A172 (cell line): ENCODE measurements at places on chromosomes 6 and 20.

- no peak for DNase-seq
Observed at GRCh38 chr6:37005061-37005810, at the start of gene FGD2. Gene FGD2 (plus strand): TSS chr6:37005655. CDS start chr6:37005818, 163 bp downstream.

- no peak for DNase-seq
Observed at GRCh38 chr20:14385176-14385740, 47.8 kb upstream of the FLRT3 start.

DNA sequence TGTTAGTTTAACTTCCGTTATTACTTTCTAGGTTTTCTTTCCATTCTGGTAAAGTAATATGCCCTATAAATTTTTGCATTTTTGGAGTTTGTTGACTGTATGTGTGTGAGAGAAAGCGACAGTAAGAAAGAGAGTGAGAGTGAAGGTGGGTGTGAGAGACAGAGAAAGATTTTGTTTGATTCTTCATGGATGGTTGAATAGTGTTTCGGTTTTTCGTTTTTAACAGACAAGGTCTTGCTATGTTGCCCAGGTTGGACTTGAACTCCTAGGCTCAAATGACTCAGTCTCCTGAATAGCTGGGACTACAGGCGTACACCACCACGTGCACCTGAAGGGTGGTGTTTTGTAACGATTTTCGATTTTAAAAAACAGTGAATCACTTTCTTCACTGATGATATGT is 329.1 kb upstream of the RUNX2 start:
- no peak for DNase-seq

- no peak for DNase-seq
Observed at GRCh38 chr6:15147827-15148226, 98.0 kb upstream of the JARID2 start.

DNA sequence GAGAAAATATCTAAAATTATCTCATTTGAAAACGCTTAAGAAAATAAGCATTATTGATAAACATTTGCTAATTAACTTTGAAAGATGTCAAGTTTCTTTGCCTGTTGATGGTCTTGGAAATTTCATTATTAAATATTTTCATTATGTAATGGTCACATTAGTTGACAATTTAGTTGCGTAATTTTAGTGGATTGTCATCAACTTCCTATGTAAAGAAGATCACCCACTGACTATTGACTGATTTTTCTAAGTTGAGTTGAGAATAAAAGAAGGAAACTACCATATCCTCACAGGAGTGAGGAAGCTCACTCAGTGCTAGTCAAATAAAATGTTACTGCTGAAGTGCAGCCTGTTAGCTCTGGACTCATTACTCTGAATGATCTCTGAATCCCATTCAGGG is 79.9 kb upstream of the LY86 start:
- no peak for DNase-seq

DNA sequence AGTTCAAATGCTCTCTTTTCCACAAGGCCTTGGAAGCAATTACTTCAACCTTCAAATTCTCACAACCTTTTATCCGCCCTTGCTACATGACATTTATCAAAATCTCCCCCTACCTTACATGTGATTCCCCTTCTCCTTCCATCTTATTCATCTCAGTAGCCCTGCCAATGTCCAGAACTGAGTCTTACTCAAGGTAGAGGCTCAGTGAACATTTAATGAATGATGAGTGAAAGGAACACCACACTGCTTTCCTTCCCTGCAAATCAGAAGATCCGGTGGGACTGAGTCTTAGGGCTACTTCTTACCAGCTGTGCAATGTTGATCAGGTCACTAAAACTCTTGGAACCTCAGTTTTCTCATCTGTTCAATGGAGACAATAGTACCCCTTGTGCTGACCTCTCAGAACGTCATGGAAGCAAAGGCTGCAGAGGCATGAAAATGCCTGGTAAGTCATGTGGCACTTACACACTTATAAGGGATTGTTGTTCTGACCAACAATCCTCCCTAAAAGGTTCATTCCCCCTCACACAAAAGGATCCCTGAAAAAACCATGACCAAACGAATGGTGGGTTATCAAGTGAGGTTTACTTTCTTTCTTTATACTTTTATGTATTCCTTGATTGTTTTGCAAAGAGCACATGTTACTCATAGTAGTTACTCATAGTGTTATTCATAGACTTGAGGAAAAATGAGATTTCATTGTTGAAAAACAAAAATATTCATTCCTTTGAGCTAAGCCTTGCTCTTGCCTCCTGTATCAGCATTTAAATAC is 6.5 kb downstream of the MDGA1 start:
- no peak for DNase-seq

DNA sequence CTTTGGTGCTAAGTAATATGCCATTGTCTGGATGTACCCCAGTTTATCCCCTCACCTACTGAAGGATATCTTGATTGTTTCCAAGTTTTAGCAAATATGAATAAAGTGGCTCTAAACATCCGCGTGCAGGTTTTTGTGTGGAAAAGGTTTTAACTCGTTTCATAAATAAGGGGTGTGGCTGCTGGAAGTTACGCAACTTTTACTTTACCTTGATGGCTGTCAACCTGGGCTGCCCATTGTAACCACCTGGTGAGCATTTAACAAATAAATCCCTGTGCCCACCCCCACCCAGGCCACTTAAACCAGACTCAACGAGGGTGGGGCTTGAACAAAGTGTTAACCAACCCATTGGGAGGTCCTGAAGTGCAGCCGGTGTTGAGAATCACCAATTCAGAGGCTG is 187.8 kb downstream of the NRN1 start:
- no peak for DNase-seq

GRCh38 chr6:62707914-62708313 is 421.9 kb upstream of the KHDRBS2 start:
- no peak for DNase-seq
